Prostate gland (tissue), 2 donors: ENCODE measurements at places on chromosomes 2 and 18.
A peak's percentile ranks its signal among the peaks of the same experiment; 100 is the strongest.

DNA sequence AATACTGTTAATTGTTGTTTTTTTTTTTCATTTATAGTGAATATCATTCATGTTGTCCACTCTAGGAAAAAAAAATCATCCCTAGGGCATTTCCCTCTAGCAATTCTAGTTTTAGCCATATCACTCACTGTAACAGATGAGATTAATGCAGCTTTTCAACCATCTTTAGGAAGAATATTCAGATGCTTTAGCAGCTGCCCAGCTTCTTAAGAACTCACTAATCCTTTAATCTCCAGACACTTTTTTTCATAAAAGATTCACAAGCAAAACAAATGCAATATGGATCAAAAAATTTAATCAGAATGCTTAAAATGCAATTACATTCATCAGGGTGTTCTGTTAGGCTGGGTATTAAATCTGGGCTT, 692.6 kb downstream of the ERBB4 start:
- no peak for DNase-seq

- no peak for DNase-seq
These were observed 36.6 kb downstream of the BCL11A start for GRCh38 chr2:60516826-60517225.

- no peak for DNase-seq
These were observed 513.9 kb upstream of the ACVR2A start for GRCh38 chr2:147330925-147331324.

DNA sequence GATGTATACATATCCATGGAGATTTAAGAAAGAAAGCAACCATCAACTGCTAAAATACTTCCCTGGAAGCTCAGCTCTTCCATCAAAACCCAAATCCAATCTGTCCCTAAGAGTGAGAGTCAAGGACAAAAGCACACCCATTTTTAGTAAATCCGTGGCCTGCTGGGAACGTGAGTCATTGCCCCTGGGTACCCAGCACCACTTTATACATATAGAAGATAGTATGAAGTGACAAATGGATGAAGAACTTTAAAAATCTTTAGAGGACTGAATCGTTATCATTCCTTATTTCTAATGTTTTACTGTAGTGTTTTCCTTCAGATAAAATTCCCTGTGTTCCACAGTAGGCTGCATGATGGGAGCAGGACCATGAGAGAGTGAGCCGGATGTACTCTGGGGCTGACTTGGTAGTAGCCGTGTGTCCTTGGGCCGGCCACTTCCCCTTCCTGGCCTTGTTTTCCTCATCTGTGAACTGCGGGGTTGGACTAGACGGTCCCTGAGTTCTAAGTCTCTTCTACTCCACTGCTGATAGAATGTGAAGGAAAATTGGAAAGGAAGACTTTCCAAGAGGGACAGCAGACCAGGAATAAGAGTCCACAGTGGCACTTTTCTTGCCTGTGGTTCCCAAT, 28.5 kb upstream of the CEP68 start:
- DNase-seq: no peak

- DNase-seq: no peak
These were observed 4.2 kb downstream of the RPRM start for GRCh38 chr2:153474407-153474806.

GRCh38 chr2:45794134-45794617, 142.7 kb downstream of the PRKCE start:
- DNase-seq: no peak

GRCh38 chr2:41668529-41668928, 379.3 kb upstream of the PKDCC start:
- no peak for DNase-seq

DNA sequence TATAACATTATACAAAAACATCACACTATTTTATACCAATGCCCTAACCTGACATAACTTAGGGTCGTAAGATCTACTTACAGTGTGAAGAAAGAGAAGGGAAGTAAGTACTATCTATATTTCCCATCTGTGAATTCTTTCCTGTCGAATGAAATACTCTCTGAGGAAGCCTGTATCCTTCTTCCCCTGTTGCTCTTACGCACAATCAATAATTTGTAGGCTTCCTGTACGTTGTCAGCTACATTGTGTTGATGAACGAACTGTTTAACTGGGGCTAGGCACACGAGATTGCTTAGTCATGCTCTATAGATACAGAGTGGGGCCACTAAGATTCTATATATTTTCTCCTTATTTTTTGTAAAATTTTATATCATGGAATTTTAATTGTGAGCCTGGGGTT, 1125.0 kb upstream of the CELF4 start:
- no peak for DNase-seq

GRCh38 chr2:100905132-100905805, 85.3 kb downstream of the NPAS2 start:
- no peak for DNase-seq

GRCh38 chr2:115782286-115782685, 1339.8 kb downstream of the DPP10 start:
- DNase-seq: no peak

GRCh38 chr2:34105006-34105767, 506.1 kb upstream of the FAM98A start:
- DNase-seq: no peak

DNA sequence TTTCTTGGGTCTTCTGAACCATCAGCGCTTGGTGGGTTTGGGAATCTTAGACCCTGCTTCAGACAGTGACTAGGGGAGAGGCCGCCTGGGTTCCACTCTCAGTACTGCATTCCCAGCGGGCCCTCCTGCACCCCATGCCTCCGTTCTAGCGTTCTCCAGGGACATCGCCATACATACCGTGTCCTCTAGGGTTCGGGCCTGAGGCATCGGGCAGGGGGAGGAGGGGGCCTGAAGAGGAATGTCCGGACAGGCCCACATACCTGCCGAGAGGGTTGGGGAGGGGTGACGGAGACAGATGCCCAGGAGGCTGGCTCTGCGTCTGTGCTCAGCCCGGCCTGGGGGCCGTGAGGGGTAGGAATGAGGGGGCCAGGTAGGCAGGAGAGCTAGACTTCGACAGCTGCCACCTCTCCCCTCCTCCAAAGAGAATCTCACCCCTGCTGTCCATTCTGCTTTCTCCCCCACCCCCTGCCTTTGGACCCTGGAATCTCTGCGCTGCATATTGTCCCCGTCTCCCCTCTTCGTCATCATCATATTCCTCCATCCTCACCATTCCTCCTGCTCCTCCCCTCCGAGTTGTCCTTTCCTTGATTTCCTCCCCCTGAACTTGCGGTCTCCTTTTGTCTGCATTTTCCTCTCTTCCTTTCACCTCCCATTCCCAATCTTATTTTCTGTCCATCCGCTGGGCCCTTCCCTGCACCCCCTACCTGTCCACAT, 7.8 kb upstream of the WNT10A start:
- DNase-seq: no peak

GRCh38 chr2:46960618-46961017, 45.0 kb upstream of the MCFD2 start:
- DNase-seq: no peak

GRCh38 chr2:181104512-181105115, 124.2 kb downstream of the UBE2E3 start:
- peak; percentile 5 for DNase-seq

GRCh38 chr2:85264471-85264870, 63.3 kb downstream of the TGOLN2 start:
- DNase-seq: no peak

- DNase-seq: no peak
These were observed 131.8 kb downstream of the FAM210A start for GRCh38 chr18:13594551-13594950.

- DNase-seq: no peak
These were observed 292.5 kb downstream of the NDUFA10 start for GRCh38 chr2:239732666-239733010.

GRCh38 chr2:240320204-240320993, 115.1 kb upstream of the GPC1 start:
- DNase-seq: no peak

GRCh38 chr2:15588329-15588919, 3.2 kb upstream of the DDX1 start:
- peak; percentile 44 for DNase-seq

DNA sequence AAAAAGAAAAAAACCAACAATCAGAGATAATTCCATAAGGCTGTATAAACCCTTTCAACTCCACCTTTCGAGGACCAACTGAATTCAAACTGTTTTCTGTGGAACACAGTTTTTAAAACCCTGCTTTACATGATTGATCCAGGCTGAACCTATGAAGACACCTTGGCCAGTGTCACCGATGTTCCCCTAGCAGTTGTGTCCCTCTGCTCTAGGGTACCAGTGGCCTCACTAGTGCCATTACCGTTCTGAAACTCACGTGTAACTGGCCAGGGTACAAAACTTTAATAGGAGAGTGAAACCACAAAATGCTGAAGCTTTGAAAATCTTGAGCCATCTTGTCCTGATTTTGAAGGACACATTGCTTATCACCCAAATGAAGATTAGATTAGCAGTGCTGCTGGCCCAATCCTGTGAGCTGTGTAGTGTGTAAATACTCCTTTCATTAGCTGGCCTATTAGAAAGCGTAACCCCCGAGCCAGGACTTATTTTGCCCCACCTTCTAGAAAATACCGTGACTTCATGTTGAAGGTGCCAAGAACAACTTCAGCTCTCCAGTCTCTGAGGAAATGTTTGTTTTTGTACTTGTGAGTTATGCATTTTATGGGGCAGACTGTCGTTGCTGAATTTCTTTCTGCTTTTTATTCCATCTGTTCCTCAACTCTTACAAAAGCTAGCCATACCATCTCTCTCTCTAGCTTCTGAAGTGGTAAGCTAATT, 147.8 kb upstream of the MAP3K20 start:
- peak; percentile 73 for DNase-seq

GRCh38 chr2:138950486-138950885, 170.3 kb upstream of the NXPH2 start:
- DNase-seq: no peak

DNA sequence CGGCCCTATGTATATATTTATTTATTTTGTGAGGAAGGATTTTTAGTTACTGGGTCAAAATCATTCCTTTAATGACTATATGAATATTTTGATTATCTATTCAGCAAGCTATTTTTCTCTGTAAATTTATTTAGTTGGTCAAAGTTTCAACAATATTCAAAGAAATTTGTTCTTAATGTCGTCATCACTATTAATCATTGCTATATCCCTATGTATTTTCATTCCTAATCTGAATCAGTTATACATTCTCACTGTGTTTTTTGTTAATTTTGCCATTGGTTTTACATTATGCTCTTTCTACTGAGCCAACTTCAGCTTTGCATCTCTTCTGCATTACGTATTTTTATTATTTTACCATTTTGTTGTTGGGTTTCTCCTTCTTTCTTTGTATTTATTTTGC, 105.7 kb downstream of the CCDC178 start:
- no peak for DNase-seq

GRCh38 chr2:25309402-25309801, 32.3 kb downstream of the DNMT3A start:
- no peak for DNase-seq

DNA sequence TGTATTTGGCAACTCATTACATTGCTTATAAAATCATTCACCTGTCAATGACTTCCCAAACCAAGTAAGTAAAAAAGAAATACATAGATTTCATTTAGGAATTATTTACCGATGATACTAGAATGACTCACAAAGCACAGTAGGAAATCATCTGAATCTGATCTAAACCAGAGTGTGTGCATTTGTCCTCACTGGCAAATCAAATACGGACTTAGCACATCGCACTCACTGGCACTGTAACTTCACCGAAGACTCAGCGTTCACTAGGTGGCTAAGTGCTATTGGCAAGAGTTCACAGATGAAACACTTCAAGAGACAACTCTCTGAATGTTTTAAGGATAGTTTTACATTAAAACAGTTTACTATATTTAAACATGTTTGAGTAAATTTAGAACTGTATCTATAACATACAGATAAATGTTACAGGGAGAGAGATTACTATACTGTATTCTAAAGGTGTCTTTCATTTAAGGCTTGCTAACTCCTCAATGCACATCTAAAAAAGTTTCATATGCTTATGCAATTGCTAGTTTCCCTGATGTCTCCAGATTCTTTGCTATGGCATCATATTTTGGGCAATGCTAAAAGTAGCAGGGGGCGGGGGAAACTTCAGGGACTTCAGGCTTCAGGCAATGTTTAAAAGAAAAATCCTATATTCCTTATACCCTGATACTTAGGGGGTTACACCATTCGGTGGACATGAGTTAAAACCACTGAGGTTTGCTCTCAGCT, 48.8 kb downstream of the STK39 start:
- no peak for DNase-seq

DNA sequence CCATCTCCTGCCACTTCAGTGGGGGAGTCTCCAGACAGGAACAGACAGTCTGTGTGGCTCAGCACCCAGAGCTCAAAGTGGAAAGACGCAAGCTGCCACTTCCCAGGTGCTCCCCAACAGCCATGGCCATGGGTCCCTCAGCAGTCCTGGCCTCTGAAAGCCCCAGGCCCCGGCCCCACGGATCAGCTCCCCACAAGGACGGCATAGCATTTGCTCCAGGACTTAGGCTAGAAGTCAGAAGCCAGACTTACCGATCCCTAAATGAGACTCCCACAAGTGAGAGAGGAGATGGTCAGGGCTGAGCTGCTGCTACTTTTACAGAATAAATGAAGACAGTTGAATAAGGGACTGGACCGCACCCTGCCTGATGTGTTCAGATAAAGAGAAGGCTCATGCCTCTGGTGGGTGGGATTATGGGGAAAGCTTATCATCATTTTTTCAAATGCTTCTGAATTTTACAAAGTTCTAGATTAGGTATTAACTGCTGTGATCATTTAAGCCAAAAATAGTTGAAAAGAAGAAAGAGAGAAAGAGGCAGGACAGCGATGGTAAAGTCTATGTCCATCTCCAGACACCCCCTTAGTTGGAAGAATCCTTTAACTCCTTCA, 50.5 kb downstream of the ADD2 start:
- no peak for DNase-seq

DNA sequence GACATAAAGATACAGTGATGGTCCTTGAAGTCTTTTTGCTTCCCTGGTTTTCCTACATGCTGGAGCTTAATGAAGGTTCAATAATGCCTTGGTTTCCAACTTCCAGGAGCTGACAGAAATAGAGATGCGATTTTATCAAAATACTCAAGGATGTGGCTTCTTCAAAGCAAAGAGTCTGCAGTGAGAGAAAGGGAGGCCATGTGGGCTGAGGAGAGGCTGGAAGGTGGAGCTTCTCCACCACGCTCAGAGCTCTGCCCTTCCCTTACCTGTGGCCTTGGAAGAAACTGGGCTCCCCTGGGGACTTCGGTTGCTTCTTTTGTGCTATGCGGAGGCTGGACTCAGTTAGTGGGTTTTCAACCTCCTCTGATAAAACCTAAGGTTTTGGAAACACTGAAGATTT, 175.0 kb upstream of the APCDD1 start:
- no peak for DNase-seq
